Naive B cell (primary cell): ENCODE measurements at places on chromosomes 7 and 10.

DNA sequence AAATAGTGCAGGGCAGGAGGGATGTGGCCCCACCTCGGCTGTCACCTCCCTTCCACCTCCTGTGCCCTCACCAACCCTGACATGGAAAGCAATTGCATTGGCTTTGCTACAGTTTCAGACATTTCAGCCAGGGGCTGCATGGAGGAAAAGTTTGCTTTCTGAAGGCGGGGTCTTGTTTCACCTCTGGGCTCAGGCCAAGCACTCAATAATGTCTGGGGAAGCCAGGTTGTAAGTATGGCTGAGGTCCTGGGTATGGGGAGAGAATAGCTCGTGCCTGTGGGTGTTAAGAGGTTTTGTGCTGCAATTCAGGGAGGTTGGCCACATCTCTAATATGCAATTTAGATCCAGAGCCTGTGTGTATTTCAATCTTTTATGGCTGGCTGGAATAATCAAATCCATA, 238.4 kb upstream of the MKI67 start:
- DNase-seq: no peak

- DNase-seq: peak; percentile 9
Observed at GRCh38 chr7:38296059-38296857, 22.8 kb upstream of the TARP start.

DNA sequence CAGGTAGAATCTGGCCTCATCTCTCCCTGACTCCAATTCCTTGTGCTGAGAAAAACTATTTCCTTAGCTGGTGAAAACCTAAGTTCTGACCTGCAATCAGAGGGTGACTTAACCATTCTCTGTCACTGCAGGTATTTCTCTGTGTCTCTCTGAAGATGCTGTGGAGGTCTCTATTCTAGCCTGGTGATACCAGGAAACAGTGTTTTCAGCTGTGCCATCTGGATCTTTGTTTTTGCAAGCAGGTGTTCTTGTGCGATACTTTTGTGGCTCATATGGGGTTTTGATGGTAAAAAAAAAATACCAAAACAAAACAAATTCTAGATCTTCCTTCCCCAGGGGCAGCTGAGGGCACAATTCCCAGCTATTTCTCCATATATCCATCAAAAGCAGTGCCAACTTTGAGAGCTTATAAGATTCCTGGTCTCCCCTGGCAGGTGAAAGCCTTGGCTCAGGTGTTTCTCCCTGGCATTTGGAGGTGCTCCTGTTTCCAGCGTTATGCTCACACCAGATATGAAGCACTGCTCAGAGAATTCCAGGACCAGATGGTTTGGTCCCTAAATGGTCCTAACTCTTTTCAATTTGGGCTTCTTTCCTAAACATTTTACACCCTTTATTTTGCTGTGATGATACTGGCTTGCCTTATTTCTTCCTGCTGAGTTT, 9.9 kb upstream of the NPVF start:
- no peak for DNase-seq

- DNase-seq: no peak
Observed at GRCh38 chr10:91700788-91701444, 68.0 kb upstream of the PPP1R3C start.

GRCh38 chr10:16907687-16908086, 90.5 kb upstream of the RSU1 start:
- no peak for DNase-seq

DNA sequence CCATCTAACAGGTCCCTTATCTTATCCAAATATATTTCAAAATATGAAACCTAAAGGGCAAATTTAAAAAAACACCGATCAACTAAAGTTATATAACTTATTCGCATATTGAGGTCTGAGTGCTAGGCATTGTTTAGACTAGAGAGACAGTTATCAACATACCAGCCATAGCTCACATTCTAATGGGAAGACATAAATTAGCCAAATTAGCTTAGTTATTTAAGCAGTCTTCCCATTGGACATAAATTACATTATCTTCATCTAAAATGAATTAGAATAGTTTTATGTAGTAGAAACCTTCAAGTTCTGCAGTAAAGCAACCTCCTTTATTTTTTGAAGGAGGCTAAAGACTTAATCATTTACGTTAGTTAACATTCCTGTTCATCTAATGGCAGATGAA, 17.4 kb downstream of the KIF5B start:
- DNase-seq: no peak

- no peak for DNase-seq
Observed at GRCh38 chr10:20698837-20699236, 198.3 kb downstream of the NEBL start.

DNA sequence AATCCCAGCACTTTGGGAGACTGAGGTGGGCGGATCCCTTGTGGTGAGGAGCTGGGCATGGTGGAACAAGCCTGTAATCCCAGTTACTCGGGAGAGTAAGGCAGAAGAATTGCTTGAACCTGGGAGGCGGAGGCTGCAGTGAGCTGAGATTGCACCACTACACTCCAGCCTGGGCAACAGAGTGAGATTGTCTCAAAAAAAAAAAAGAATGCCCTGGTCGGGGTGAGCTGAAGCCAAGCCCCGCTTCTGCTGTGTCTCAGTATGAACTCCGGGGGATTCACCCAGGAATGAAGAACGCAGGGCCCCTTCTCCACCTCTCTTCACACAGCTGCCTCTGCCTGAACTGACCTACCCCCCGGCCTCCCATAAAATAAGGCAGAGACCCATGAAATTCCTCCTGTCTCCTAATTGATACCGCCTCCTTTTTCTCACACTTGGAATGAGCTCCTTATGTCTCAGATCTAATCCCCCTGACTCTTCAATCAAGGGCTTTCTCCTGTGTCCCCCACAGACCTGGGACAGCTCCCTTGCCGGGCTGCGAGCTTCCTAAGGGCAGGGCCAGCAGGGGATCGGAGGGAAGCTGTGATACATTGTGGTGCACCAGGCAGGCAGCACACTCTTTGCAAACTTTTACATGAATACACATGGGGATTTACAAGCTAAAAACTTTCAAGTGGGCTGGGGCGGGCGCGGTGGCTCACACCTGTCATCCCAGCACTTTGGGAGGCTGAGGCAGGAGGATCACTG, 911 bp upstream of the ZP3 start:
- DNase-seq: no peak

- DNase-seq: no peak
Observed at GRCh38 chr10:73876971-73877370, 2.6 kb upstream of the CAMK2G start.

DNA sequence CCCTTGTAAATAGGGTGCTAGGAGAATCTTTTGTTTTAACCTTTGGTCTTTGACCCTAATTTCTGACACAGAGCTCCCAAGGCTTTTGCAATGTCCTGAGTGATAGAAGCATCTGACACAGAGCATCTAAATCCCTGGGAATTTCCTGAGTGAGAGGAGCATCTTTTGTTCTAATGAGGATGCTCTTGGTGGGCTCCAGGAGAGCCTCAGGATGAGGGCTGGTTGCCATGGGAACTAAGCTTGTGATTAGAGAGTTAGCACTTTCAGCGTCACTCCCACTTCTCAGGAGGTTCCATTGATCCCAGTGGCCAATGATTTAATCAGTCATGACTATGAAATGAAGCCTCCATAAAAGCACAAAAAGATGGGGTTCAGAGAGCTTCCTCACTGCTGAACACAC, 264.8 kb downstream of the KIF20B start:
- DNase-seq: no peak

DNA sequence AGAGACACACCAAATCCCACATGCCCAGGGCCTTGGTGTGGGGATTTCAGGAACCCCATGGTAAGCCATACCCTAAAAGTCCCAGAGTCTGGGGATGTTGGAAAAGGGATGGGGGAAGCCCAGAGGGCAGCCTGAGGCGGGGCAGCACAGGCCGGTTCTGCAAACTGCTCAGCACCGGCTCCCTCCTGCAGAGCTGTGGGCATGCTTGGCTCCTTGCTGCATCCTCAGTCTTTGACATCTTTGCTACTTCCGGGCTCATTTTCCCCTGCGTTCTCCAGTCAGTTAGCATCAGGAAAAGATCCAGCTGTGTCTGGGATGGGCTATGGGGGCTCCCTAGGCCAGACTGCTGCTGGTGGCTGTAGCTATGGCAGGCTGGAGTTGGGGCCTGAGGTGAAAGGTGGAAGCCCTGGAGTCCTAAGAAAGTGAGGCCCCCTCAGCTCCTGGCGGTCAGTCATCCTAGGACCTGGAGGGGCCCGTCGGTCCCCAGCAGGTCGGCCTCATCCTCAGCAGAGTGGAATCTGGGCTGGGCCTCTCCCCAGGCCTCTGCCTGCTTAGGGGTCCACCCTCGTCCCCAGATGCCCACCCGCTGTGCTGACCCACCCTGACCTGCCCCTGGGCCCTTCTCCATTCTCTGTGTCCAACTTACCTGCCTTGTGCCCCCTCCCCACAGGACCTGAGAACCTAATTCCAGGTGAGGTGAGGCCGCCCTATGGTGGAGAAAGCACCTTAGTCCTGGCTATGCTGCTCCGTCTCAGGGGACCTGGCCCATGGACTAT, 9.3 kb downstream of the TBATA start:
- no peak for DNase-seq

DNA sequence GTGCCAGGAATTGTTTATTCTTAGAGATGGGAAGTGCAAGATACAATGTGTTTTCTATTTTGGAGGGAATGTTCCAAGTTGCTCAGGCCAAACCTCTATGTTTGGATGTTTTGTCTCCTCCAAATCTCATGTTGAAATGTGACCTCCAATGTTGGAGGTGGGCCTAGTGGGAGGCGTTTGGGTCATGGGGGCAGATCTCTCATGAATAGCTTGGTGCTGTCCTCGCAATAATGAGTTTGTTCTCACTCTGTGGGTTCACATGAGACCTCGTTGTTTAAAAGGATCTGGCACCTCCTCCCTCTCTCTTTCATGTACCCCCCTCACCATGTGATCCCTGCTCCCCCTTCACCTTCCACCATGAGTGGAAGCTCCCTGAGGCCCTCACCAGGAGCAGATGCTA, 8.3 kb upstream of the GDF10 start:
- DNase-seq: no peak

- DNase-seq: no peak
Observed at GRCh38 chr10:96960872-96961271, 128.8 kb downstream of the LCOR start.

DNA sequence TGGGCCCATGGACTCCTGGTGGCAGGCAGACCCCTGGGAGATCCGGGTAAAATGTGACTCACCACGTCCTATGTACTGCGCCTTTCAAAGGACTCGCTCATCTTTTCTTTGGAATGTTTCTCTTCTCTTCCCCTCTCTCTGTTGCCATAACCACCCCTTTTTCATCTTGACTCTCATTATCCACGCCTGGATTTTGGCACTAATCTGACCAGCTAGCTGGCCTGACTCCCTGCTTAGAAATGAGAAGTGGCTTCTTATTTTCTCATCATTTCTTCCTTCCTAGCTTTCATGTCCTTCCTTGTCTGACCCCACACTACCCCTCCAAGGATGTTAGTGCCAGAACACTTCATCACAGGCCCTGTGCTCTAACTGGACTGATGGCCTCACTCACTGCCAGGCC, 98.0 kb upstream of the FAM171A1 start:
- no peak for DNase-seq

DNA sequence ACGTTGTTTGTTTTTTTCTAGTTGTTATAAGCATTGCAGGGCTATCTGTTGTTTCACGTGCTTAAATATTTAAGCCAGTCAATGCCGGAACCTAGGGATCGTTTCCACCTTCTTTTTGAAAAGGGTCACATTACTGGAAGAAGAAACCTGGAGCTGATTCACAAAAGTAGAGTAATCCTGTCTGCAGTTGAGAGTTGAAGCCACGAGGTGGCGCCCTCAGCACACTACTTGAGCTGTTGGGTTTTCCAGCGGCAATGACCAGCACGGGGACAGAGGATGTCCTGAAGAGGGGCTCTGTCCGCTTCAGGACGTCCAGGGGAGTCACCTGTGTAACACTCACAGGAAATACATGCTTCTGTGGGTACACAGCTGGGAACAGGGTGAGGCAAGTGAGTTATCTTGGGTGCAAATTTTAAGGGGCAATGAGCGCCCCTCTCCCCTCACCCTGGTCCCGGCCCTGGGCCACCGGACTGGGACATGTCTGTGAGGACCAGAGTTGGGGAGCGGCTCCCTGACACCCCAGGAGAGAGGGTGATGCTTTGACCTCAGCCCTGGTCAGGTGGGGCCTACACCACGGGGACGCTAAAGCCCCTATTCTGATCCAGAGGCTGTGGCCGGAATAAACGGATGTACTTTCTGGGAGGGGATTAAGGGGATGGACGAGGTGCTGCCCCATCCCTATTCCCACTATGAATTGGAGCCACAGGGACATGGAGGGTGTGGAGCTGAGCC, 26.3 kb upstream of the WDFY4 start:
- DNase-seq: peak; percentile 64

DNA sequence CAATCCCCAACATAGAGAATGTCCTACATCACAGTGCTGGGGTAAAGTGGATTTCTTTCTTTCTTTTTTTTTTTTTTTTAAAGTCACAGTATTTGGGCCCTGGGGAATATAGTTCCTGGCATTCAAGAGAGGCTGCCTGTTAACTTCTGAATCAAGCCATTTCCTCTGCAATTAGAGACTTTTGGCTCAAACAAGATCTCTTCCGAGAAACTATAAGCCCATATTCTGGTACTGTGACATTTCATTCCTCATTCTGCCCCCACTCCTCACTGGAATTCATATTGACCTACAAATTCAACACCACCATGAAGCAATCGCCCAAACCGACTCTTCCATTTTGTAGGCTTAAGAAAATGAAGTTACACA, 187.4 kb downstream of the PHTF2 start:
- no peak for DNase-seq

DNA sequence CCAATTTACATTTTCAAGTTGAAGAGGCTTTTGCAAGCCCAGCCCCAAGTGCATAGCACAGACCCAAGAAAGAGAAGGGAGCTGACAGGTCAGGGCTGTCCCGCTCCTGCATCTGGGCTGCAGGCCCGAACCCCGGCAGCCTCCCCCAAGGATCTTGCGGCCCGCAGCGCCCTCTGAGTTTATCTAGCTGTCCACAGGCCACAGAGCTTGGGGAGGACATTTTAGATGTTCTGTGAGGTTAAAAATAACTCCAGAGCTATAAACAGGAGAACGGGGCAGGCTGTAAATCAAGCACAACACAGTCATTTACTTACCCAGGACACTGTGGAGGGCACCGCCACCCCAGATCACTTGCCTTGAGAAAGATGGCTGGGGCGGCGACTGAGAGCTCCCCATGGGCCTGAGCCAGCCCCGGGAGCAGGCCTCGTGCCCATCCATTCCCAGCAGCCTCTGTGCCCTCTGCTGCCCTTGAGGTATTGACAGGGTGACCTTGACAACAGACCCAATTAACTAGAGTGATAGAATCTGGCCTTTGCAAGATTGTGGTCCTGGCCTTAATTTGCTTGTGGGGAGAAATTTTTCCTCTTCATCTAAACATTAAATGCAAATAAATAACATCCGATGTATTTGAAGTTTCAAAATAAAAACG, 563.0 kb downstream of the TCERG1L start:
- no peak for DNase-seq

DNA sequence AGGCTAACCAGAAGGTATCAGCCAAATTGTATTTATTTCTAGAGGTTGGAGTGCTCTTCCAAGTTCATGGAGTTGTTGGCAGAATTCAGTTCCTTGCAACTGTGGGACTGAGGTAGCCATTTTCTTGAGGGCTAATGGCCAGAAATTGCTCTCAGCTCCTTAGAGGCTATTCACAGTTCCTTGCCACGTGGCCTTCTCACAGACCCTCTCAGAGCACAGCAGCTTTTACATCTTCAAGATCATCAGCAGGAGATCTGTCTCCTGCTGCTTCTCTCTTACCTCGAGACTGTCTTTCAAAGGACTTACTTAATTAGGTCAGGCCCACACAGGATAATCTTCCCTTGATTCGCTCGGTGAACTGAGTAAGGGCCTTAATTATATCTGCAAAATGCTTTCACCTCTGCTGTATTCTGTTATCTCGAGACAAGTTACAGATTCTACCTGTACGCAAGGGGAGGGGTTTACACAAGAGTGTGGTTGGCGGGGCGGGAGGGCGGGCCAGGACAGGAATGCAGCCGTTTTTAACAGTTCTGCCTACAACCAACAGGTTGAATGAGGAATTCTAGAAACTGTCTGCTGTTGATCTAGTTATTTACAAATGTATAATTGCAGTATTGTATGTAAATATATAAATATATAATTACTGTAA, 15.0 kb downstream of the MIOS start:
- no peak for DNase-seq
